Stimulated activated naive CD4-positive, alpha-beta T cell treated with Interleukin-2 at 50 U/mL for 16 hours (primary cell): ENCODE measurements at places on chromosomes 13 and 19.

DNA sequence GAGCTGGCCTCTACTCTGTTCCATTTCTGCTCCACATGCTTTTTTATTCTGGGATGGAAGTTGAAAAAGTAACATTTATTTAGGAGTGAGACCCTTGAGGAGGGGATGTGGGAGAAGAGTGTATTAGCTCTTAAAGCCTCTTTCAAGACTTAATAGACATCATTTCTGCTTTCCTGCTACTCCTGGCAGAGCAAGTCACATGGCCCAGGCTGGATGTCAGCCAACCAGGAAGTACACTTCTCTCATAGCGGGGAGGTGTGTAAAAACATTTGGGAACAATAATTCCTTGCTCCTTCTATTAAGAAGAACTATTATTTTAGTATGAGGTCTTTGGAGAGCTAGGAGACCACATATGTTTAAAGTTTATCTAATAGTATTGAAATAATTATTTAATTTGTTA is 40.6 kb upstream of the FAM216B start:
- no peak for DNase-seq

DNA sequence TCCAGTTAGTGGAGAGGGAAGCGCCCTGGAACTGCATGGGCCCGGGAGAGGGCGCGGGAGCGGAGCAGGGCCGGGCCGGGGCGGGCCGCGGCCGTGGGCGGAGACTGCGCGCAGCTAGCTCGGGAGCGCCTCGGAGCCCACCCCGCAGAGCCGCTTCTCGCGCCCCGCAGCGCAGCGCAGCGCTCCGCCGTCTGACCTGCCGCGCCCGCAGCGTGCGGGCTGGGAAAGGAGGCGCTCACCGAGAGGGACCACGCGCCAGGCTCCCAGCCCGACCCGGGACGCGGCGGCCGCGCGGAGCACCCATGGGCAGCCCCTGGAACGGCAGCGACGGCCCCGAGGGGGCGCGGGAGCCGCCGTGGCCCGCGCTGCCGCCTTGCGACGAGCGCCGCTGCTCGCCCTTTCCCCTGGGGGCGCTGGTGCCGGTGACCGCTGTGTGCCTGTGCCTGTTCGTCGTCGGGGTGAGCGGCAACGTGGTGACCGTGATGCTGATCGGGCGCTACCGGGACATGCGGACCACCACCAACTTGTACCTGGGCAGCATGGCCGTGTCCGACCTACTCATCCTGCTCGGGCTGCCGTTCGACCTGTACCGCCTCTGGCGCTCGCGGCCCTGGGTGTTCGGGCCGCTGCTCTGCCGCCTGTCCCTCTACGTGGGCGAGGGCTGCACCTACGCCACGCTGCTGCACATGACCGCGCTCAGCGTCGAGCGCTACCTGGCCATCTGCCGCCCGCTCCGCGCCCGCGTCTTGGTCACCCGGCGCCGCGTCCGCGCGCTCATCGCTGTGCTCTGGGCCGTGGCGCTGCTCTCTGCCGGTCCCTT is at the start of gene MLNR:
MLNR (plus strand) TSS at position 303 of the 820 bp plus-strand sequence; CDS start at position 303, 0 bp downstream.
- peak; percentile 23 for DNase-seq

GRCh38 chr13:28313579-28313978 is 175.2 kb downstream of the PAN3 start:
- no peak for DNase-seq

DNA sequence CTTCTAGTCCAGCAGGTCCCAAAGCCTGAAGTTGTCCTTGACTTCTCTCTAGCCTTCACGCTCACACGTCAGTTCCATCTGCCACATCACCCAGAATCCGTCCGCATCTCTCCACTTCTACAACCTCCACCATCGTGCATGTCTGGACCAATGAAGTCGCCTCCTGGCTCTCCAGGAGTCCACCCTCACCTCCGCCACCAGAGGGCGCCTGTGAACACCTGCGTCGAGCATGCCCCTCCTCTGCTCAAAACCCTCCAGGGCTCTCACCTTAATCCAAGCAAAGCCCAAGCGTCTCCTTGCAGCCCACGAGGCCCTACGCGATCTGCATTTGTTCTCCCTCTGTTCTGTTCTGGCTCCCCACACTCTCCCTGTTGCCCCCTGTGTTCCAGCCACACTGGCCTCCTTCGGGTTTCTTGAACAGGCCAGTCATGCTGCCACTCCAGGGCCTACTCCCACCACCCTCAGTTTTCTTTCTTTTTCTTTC is 3.7 kb downstream of the USHBP1 start:
- peak; percentile 87 for DNase-seq

DNA sequence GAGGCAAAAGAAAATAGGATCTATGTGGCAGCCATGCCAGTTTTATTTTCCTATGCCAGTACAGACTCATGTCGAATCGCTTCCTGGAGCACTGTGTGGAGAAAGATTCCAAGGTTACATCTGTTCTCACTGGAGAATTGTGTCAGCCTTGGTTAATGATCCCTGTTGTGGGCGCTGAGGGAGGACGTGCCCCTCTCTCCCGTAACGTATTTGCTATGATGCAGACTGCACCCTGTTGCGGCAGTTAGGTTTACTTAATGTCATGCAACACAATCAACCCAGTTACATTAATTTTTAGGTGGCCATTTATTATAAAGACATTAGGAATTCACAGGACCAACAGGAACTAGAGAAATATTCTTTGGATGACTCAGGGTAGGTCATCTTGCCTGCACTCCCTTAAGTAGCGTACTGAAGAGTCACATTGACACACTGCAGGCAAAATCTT is 892.9 kb downstream of the EFNB2 start:
- no peak for DNase-seq

DNA sequence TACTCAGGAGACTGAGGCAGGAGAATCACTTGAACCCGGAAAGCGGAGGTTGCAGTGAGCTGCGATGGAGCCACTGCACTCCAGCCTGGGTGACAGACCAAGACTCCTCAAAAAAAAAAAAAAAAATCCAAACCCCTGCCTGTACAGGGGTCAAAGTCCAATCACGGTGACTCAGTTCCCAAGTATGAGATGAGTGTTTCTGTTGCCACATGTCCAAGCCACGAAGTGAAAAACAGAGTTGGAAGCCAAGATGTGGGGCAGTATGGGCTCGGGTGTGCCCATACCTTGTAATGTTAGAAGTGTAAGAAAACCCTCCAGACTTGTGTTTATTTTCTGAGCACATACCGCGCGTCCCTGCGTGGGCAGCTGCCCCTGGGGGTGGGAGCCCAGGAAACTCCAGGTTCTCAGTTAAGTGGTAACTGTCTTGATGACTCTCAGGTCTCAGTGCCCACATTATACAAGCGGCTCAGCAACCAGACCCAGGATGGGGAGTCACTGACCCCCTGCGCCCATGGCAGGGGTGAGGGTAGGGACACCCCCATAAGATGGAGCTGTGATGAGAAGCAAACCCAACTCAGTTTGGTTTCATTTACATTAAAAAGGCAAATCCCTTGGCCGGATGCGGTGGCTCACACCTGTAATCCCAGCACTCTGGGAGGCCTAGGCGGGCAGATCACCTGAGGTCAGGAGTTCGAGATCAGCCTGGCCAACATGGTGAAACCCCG is 1.2 kb upstream of the GPX4 start:
- DNase-seq, result peak; percentile 80

- DNase-seq, result peak; percentile 52
These were observed 1.2 kb upstream of the KLF16 start for GRCh38 chr19:1864480-1865171.

- no peak for DNase-seq
These were observed 2.9 kb downstream of the ZNF792 start for GRCh38 chr19:34960940-34961679.

GRCh38 chr19:52724701-52725514 is 9.9 kb downstream of the ZNF611 start:
- DNase-seq, result no peak

GRCh38 chr19:12733369-12734214 is 892 bp downstream of the TRIR start:
- peak; percentile 21 for DNase-seq

DNA sequence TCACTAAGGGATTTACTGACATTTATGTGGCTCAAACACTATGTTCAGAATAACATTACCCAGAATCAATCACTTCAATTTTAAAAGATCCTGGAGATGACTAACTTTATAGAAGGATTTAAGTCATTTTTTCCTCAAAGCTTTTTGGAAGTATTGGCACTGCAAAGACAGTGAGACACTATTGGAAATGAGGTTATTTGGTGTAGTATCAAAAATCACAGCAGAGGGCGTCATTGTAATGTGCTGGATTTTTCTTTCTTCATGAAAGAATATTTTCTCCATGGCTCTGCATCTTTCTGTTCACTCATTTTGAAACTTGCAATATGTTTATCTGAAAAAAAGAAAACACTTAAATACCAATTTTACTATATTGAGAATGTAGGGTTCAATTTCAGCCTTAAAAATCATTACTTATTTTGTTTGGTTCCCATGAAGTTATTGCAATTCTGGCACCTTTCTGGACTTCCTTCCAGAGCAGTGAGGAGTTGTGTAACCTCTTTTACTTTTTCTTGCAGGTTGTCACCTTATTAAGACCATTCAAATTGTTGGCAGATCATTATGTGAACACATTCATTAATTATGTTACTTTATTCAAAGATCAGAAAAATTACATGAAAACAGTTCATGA is 3.7 kb upstream of the CSNK1A1L start:
- no peak for DNase-seq

- DNase-seq, result no peak
These were observed 24.3 kb upstream of the SHFL start for GRCh38 chr19:10061717-10062310.

- DNase-seq, result peak; percentile 55
These were observed 45.5 kb downstream of the IER2 start for GRCh38 chr19:13195678-13196077.

GRCh38 chr19:41542622-41543021 is 33.3 kb upstream of the CEACAM21 start:
- DNase-seq, result no peak

- DNase-seq, result no peak
These were observed 2.5 kb downstream of the KANK3 start for GRCh38 chr19:8340341-8341096.

DNA sequence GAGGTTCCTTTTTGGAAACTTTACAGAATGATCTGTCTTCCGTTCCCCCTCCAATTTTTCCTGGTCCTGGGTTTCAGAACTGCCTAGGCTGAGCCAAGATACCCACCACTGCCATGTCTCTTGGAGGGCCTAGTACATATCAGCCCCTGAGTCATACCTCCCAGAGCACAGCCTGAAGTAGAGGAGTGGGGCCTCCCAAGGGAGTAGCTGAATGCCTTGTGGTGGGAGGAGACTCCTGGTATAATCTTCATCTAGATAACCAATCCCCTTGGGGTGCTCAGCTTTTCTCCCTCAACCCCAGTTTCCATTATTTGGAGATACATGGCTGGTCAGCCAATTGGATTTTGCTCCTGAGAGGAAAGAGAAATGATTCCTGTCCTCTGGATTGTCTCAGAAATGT is 30.3 kb downstream of the ZNF763 start:
- no peak for DNase-seq

DNA sequence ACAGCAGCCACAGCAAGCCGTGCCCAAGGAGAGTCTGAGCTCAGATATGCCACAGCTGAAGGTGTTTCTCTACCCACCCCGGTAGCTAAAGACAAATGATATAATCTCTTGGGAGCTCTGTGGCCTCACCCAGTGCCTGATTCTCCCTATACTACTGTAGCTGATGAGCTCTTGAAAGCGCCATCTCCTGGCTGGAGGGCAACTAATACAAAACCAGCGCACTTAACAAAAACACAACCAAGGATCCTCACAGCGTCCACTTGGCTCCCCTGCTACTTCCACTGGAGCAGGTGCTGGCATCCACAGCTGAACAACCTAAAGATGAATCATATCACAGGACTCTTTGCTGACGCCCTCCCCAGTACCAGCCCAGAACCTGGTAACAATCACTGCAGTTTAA is 1212.0 kb downstream of the PCDH17 start:
- DNase-seq, result no peak

DNA sequence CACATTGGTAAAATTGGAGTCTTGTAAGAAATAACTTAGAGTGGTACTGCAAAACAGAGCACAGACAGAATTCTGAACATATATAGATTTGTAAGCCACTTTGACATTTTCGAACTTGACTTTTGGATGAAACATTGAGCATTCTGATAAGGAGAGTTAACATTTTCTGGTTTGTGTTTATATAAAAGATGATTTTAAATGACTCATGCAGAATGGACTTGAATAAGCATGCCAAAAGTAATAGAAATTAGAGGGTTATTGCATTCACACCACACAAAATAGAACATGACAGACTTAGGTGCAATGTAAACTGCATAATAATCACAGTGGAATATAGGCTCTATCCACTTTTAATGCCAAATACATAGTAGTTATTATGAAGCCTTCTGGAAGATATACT is 507.0 kb downstream of the DACH1 start:
- DNase-seq, result no peak

- DNase-seq, result no peak
These were observed 60.7 kb downstream of the KLF2 start for GRCh38 chr19:16385296-16385695.
